ENCODE measurements at places on chromosomes 7 and 10. TPM values are rescaled to one million over a fixed set of nuclear protein-coding genes. Genes with fewer than 3 reads are reported as not detected.
A peak's percentile ranks its signal among the peaks of the same experiment; 100 is the strongest.

CLDN12 gene
- 29.2 TPM for total RNA-seq

FAM25A gene
- not detected for total RNA-seq

C10orf105 gene
- not detected for total RNA-seq

C7orf57 gene
- not detected for total RNA-seq

- no peak for DNase-seq
Measured at GRCh38 chr7:78567836-78568235, 769.3 kb downstream of the PHTF2 start.

HECW1 gene
- 0.67 TPM for total RNA-seq

ARHGAP22 gene
- total RNA-seq = 29.5 TPM

- DNase-seq = no peak
Measured at GRCh38 chr7:155540553-155540952, 5.8 kb downstream of the CNPY1 start.

- DNase-seq = peak; percentile 67
Measured at GRCh38 chr7:2978408-2978807, 65.3 kb downstream of the CARD11 start.

DNA sequence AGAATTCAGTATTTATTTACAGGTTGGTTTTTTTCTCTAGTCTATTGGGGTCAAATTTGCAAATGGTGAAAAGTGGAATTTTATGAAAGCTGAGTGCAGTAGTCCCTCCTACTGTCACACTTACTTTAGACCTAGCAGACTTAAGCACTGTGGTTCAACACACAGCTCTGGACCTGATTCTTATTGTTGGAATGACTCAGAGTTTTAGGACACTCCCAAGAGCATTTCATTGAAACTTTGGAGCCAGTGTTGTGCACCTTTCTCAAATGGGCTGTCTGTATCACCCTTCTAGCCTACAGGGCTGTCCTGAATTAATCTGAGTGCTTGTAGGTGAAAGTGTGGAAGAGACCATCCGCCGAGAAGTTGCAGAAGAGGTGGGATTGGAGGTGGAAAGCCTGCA lies 16.1 kb downstream of the NUDT13 start:
- no peak for DNase-seq

DNA sequence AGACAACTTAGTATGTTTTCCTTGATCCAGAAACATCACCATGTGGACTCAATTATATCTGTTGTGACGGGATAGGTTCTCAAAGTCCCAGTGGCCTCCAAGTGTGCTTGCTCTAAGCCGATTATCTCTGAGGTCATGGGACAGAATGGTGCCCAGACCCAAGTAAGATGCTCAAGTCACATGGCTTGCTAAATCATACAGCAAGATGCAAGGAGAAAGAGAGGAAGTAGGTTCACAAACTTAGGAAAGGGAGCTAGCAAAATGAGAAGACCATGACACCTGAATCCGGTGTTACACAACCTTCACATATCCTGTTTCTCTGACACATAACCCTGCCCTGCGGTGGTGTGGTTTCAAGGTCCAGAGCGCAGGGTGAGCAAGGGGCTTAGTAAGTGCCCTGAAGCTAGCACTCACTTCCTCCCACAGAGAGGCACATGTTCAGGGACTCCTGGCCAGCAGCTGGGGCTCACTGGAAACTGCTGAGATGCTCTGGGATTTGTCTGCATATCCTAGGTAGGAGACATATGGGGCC lies 590.9 kb upstream of the ANKRD30A start:
- peak; percentile 2 for DNase-seq

Measured in thyroid gland (tissue), 4 donors.